Midbrain (tissue), 1 donor: ENCODE measurements at places on chromosomes 1 and 21.

DNA sequence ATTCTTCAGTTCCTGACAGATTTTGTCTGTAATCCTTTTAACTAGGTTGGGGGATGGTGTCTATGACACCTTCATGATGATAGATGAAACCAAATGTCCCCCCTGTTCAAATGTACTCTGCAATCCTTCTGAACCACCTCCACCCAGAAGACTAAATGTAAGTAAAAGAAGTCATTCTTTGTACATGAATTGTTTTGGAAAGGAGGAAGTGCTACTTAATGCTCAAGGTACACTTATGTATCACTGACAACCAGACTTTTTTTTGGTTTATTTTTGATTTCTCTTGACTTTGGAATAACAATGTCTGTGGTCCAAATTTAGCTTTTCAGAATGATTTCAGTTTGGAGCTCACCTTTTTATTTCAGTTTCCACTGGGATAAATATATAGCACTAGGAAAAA, 2.3 kb downstream of the DYRK3 start:
- DNase-seq, result no peak

- no peak for DNase-seq
Observed at GRCh38 chr1:165287329-165287728, 69.2 kb downstream of the LMX1A start.

DNA sequence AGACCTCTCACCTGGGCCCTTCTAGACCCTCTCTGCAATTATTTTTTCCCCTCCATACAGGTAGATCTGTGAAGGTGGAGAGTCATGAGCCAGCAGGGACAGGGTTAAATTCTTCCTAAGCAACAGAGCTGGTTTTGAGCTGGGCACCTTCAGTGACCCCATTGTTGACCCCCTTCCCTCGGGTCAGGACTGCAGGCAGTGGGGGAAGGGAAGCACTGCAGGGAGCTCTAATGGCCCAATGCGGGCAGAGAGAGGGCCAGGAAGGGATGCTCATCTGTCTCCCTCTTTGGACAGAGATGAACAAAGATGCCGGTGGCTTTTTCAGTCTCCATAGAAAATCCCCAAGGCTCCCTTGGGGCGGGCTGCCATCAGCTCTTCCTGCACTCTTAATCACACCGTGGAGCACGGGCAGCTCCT, 21.4 kb downstream of the SOX13 start:
- no peak for DNase-seq

DNA sequence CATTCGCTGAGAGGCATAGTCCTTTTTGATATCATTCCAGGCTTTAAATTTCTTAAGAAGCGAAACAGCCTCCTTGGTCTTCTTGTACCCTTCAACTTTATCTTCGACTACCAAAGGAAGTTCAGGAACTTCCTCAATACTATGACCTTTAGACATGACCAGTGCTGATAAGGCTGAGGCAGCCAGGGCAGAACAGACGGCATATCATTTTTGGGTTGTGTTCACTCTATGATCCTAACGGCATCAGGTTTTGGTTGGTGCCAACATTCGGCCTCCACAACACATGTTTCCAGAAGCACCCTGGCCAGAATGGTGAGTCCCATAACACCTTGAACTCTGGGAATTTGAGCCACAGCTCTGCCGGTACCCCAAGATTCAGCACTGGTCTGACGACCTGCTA, 31.4 kb upstream of the MYOC start:
- DNase-seq, result no peak

- DNase-seq, result no peak
Observed at GRCh38 chr1:155695072-155695471, 6.2 kb downstream of the DAP3 start.

DNA sequence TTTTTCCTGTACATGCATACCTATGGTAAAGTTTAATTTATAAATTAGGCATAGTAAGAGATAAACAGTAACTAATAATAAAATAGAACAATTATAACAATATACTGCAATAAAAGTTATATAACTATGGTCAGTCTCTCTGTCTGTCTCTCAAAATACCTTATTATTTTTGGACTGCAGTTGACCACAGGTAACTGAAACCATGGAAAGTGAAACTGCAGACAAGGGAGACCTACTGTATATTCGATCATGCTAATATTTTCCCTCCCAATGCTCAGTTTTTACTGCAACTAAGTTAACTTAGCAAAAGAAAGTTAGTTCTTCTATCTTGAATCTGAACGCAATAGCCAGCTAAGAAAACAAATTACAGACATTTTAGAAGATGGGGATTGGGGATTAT, 12.3 kb upstream of the DHX9 start:
- no peak for DNase-seq

DNA sequence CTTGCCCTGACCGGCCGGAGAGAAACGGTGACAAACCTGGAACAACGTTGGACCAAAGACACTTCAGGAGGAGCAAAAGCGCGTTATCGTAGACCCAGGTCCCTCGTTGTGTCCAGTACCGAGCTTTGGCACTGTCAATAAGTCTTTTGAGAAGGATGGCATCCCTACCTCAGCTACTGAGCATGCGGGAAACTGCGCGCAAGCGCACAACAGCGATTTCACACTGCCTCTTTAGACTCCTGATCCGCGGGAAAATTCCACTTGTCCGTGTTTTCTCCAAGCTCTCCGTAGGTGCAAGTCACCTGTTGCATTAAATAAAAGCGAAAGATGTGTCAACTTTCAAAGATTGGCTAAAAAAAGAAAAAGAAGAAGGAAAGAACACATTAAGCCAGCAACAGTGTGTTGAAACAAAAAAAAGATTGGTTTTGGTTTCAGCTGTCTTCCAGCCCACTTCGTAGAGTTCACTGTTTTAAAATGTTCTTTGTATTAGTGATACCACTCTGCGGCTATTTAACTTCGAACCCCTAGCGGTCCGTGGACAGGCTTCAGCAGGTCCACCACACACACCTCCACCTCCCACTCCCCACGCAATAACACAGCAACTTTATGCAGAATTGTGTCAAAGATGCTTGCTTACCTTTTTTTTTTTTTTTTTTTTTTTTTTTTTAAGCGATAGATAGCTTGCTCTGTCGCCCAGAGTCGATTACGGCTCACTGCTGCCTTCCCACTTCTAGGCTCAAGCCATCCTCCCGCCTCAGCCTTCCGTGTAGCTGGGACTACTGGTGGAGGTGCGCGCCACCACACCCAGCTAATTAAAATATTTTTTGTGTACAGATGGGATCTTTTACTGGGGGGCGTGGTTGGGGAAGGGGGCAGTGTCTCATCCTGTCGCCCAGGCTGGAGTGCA, at the start of gene BPNT1:
TSS of gene BPNT1 (minus strand) at position 139 of the 907 bp plus-strand sequence. CDS start 9,942 bp downstream, outside the sequence.
- peak; percentile 96 for DNase-seq

- DNase-seq, result no peak
Observed at GRCh38 chr1:233289676-233290075, 5.8 kb downstream of the PCNX2 start.
